Hematopoietic multipotent progenitor cell treated with erythropoietin and hydrocortisone succinate and interleukin-3 and kit ligand, for 15 days (in vitro differentiated cells): ENCODE measurements at places on chromosomes 6 and 20.

GRCh38 chr6:139883776-139884175, 509.3 kb upstream of the CITED2 start:
- no peak for DNase-seq

DNA sequence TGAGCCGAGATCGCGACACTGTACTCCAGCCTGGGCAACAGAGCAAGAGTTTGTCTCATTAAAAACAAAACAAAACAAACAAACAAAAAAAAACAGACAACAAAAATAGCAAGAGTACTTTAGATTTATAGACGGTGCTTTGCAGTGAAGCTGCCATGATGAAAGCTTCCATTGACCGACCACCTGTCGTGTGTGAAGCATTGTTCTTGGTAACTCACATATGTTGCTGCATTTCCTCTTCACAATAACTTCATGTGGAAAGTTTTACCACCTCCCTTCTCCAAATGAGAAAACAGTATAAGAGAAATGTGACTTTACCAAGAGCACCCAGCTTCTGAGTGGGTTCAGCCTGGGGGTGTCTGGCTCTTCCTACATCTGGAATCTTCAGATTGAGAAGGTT, 56.4 kb upstream of the PTGIS start:
- DNase-seq, result no peak

DNA sequence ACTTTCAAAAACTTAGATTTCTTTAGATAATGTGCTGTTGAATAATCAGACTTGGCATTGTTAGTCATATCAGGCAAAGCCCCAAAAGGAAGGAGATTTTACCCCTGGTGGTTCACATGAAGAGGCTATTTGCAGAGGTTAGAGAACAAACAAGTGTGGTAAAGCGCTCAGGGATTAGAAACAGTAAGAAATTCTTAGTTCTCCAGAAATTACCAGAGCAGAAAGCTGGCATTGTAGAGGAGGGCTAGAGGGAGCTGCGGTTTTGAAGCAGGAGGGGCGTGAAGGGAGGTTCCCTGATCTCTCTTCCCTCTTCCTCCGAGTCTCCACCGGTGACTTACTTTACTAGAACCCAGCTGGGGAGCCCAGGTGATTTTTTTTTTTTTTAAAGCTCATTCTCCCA, 10.2 kb downstream of the MYO6 start:
- DNase-seq, result no peak

GRCh38 chr6:149761438-149761837, 11.9 kb downstream of the PCMT1 start:
- DNase-seq, result no peak

GRCh38 chr6:33295621-33296369, 2.9 kb downstream of the RGL2 start:
- DNase-seq, result no peak

- DNase-seq, result no peak
Observed at GRCh38 chr6:124858564-124858963, 103.7 kb upstream of the RNF217 start.

DNA sequence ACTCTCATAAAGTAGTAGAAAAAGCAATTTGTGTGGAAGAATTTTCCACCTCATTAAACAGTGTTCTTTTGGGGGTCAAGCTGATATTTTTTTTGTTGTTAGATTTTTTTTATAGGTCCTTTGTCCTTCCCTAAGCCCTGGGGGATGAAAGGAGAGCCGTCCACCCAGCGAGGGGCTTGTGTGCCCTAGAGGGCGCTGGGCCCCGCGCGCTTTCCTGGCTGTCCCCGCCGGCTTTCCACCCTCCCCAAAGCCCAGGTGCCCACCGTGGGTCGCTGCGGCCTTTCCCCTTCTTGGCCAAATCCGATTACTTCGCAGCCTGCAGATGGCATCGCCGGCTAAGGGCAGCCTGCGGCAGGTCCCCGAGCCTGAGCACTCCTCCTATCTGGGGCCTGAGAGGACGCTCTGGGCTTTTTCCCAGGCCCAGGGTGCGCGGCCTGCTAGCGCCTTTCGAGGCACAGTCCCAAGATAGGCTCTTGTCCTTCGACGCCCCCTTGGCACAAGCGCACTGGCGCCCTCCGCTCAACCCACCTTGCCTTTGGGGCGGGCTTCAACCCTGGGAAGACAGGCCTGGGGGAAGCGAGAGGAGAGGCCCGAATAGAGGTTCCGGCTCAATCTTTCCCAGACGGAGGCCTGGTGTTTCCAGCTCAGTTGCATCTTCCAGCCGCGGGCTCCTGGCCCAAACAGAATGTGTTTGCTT, 33.6 kb downstream of the TFAP2A start:
- DNase-seq, result no peak

- DNase-seq, result peak; percentile 37
Observed at GRCh38 chr6:120056085-120056484, 706.5 kb upstream of the MAN1A1 start.

DNA sequence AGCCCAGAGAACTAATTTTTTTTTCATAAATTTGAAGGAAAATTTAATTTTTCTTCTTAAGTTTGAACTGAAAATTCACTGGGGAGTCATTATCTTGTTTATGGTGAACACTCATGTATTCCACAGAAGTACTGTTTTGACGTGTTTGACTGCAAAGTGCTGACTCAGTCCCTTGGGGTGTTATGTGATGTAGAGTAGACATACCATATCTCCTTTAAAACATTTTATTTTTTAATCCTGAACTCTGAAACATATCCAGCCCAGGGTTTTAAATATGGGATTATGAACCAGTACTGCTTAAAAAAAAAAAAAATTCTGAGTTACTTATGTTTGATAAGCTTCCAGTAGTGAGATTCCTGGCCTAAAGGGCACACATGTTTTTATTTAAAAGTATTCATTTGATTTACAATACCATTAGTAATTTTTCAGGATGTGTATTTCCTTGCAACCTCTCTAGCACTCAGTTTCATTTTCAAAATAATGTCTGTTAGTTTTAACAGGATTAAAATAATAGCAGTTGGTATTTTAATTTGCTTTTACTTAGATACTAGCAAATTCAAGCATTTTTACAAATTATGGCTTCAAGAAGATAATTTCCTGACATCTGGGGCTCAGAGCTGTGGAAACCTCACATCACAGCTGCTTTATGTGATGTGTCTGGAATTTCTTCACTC, 81.7 kb upstream of the PDE10A start:
- DNase-seq, result no peak

DNA sequence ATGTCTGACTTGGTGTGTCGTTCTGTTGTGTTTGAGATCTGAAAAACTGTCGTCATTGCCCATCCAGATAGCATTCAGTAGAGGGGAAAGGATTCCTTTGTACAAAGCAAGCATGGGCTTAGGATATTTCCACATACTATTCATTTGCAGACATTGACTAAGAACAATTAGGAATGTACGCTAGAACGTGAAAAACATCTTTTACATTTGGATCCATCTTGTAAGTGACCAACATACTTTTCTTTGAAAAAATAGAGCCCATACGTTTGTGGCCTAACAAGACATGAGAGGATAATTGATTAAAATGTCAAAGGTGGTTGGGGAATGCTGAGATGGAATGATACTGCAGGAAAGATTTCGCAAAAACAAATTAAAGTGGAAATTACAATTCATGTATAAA, 225.8 kb upstream of the QKI start:
- DNase-seq, result no peak

GRCh38 chr20:43537921-43538877, 20.6 kb upstream of the SGK2 start:
- peak; percentile 77 for DNase-seq

GRCh38 chr20:35912881-35913280, 41.4 kb downstream of the SCAND1 start:
- DNase-seq, result no peak
